ENCODE measurements at places on chromosomes 2 and 18.

GRCh38 chr2:194545978-194546377 is 1111.0 kb upstream of the SLC39A10 start:
- no peak for DNase-seq

- DNase-seq, result no peak
Measured at GRCh38 chr2:70766357-70767078, 1.5 kb downstream of the ADD2 start.

DNA sequence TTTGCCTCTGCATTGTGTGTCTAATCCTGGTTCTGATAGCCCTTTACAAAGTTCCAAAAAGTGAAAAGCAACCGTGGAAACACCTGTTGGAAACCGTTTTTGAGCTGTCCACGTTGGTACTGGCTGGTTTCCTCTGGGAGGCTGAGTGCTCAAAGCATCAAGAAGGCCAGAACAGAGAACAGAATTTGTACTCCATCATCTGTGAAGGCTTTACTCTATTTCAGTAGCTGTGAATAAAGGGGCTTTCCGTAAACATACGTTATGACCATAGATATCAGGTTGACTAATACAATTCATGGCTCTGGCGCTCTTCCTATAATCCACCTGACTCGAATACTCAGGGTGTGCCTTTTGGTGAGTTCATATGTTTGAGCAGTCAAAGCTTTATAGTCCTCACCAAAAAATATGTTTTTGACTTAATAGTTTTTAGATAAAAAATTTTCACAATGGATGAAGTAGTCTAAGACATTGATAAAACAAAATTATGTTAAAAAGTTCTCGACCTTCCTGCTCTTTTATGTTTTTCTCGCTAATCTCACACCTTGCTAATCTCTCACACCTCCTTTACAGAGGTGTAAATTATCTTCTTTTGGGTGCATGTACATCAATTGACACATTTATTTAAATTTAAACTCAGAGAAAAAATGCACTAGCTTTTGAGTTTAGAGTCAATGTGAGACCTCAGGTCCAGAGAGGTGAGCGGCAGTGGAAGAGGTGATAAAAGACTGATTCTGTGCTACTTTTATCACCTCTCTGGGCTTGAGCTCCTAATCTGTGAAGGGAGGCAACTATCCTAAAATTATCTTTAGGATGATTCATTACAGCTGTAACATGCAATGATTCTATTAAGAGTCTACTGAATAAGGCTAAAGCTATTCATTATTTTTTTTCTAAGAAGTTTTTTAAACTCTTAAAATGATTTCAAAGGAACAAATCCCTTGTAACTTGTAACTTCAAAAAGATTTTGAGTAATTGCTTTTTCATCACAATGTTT is 65.3 kb downstream of the CXCR4 start:
- DNase-seq, result no peak

- no peak for DNase-seq
Measured at GRCh38 chr2:40087434-40087833, 308.4 kb upstream of the THUMPD2 start.

DNA sequence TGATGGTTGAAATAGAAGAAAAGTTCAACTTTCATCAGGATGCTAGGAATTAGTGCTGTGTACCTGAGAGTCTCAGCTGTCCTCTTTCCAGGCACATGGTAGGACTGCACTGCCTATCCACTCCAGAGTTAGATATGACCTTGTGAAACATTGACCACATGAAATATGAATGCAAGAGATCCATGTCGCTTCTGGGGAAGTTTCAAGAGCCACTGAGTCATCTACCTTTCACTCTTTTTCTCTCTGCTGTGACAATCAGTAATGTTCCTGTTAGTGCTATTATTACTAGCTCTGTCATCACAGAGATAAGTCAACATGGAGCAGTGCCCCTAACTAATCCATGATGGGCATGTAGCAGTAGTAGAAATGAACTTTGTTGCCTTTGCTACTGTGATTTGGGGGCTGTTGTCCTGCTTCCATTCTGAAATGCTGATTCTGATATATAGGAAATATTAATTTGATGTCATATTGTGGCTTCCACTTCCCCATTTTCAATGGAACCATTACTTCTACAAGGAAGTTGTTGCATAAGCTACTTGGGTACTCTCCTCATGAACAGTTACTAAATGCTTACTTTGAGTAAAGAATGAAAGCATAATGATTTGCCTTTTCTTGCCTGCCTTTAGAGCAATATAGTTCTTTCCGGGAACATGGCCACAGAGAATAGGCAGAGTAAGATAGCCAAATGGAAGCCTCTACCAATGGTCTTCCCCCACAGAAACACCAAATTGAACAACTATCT is 192.8 kb upstream of the ZNF521 start:
- DNase-seq, result no peak

DNA sequence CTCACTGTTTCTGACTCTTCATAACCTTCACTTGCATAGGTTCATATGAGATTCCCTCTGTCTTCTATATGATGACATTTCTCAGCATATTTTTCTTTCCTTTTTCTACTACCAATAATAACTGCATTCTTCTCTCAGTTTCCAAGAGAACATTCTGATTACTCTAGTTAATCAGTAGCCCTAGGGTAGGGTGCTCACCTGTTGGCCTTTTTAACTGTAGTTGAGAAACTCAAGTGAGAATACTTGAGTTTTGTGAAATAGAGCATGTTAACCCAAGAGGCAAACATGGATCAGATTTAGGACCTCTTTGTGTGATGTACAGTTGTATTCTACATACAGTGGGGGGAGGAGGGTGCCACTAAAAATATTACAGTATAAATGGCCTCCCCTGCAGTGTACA is 308.0 kb downstream of the CMPK2 start:
- DNase-seq, result no peak

DNA sequence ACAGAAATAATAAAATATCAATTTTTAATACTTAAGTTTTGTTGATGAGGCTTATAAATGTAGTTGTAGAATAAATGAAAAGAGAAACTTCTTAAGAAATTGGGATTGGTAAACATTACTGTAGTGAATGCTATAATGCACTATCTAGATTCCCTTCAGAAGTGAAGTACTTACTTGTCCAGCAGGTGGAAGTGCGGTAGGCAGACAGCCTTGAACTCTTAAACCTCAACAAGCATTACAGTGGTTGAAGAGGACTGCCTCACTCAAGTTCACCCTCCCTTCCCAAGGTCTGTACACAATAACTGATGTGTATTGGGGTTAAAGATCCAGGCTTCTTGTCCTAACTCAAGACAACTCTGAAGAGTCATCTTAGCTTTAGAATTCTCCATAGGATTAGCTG is 931.0 kb upstream of the LRRTM1 start:
- no peak for DNase-seq

GRCh38 chr18:3046216-3046808 is 33.4 kb upstream of the LPIN2 start:
- DNase-seq, result no peak

Measured in HEK293T (cell line).